Stimulated activated CD4-positive, alpha-beta T cell treated with anti-CD3 and anti-CD28 coated beads, Interleukin-2, amount 100 ng/mL, for 4 hours (primary cell): ENCODE measurements at places on chromosomes 13 and 19.

GRCh38 chr13:107069108-107069776 lies 501.3 kb upstream of the ARGLU1 start:
- no peak for DNase-seq

GRCh38 chr19:18765224-18765623 lies 25.9 kb downstream of the COMP start:
- no peak for DNase-seq

DNA sequence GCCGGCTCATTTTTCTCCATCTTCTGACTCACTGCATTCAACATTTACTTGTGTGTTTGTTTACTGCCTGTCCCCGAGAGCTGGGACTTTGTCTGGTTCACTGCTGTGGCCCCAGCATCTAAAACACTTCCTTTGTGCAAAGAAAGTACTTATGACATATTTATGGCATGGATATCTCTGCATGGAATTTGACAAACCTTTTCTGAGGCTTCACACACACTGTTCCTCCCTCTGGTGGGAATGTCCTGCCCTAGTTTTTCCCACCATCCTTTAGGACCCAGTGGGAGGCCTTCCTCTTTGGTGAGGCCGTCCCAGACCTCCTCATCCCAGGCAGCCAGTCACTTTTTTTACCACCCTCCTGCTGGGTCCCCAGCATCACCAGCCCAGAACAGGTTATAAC lies 1.4 kb upstream of the SRRM5 start:
- DNase-seq, result no peak

GRCh38 chr19:362683-363082 lies 18.1 kb upstream of the MIER2 start:
- DNase-seq, result no peak

DNA sequence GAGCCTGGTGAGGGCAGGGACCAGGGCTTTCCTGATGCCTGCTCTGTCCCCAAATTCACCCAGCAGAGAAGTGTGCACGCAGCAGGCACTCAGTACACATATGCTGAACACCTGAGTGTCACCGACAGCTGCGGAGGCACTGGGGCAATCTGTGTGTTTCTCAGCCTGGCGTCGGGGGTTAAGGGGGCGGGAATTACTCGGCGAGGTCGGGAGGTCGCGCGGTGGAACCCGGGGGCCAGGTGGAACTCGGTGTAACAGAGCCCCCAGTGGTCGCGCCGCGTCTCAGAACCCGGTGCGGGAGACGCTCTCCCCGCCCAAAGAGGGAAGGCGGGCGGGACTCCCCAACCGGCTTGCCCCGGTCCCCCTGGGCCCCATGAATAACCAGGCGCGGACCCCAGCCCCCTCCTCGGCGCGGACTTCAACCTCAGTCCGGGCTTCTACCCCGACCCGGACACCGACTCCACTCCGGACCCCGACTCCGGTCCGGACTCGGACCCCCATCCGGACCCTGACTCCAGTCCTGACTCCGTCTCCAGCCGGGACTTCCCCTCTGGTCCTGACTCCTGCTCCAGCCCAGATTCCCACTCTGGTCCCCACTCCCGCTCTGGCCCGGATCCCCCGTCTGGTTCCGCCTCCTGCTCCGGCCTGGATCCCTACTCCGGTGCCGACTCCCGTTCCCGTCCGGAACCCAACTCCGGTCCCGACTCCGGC lies at the start of gene SELENOV:
SELENOV (plus strand) TSS at position 300 of the 711 bp plus-strand sequence; CDS start at position 374, 74 bp downstream.
- DNase-seq, result no peak

- DNase-seq, result no peak
Observed at GRCh38 chr19:34313188-34313587, 51.8 kb upstream of the GPI start.
